ENCODE measurements at places on chromosomes 7 and 10. TPM values are rescaled to one million over a fixed set of nuclear protein-coding genes. Genes with fewer than 3 reads are reported as not detected.

Gene SYT15B
- total RNA-seq = not detected

GRCh38 chr7:81499262-81500116, 270.4 kb downstream of the HGF start:
- no peak overlapping the region for H3K4me3 ChIP-seq
- DNase-seq = no peak
- no peak overlapping the region for H3K27ac ChIP-seq
- H3K27me3 ChIP-seq = no peaks in the 10 kb centered on the region
- H3K4me1 ChIP-seq = no peaks in the 10 kb centered on the region

Gene TMEM139
- total RNA-seq = 0.61 TPM

DNA sequence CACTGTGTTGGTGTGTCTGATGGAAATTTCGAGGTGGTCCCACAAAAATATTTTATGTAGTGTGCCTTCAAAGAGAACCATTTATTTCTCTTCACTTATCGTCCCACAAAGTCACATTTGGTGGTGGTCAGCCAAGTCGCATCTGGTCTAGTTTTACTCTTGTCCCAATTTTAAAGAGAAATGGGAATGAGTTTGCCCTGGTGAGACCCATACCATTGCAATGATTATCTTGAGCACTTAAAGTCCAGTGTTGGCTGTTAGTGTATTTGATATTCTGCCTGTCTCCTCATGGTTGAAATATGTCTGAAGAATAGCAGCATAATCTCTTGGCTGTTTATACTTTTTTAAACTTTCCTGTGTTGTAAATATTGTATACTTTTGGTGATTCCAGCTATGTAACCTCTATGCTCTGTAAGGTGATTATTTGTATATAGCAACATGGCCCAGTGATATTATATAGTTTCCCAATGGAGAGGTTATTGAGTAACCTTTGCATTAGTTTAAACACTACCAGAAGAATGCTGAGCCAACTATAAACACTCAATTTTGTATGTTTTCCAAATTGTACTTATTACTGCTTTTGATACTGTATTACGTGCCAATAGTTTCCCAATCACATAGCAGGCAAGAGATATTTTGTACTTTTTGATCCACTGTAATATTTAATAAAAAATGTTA, 172.2 kb downstream of the RTKN2 start:
- no peaks in the 10 kb centered on the region for H3K27me3 ChIP-seq
- H3K36me3 ChIP-seq = peaks cover 18% of the 10 kb centered on the region
- H3K4me1 ChIP-seq = no peaks in the 10 kb centered on the region
- no peak overlapping the region for H3K4me3 ChIP-seq
- no peak overlapping the region for H3K27ac ChIP-seq
- no peak for DNase-seq

DNA sequence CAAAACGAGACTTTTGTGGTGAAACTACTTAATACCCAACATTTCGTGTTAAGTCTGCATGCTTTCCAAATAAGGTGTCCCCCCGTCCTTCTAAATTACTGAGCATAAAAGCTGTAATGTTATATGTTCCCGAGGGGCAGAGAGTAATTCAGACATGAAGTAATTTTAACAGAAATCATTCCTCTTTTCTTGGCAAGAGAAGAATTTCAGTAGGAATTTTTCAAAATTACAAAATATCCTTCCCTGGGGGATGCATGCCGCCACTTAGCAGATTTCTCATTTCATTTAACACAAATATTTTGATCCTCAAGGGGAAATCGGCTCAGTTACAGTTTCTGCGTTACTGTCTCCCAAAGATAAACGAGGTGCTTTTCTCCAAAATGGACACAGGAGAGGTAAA, 213.2 kb upstream of the RHOBTB1 start:
- H3K27ac ChIP-seq = no peak overlapping the region
- no peaks in the 10 kb centered on the region for H3K36me3 ChIP-seq
- no peak overlapping the region for H3K4me3 ChIP-seq
- H3K27me3 ChIP-seq = no peaks in the 10 kb centered on the region

Gene GPR37
- total RNA-seq = not detected

GRCh38 chr7:151868396-151869108, 8.4 kb downstream of the PRKAG2 start:
- no peak overlapping the region for H3K27ac ChIP-seq
- H3K27me3 ChIP-seq = no peaks in the 10 kb centered on the region
- DNase-seq = no peak

DNA sequence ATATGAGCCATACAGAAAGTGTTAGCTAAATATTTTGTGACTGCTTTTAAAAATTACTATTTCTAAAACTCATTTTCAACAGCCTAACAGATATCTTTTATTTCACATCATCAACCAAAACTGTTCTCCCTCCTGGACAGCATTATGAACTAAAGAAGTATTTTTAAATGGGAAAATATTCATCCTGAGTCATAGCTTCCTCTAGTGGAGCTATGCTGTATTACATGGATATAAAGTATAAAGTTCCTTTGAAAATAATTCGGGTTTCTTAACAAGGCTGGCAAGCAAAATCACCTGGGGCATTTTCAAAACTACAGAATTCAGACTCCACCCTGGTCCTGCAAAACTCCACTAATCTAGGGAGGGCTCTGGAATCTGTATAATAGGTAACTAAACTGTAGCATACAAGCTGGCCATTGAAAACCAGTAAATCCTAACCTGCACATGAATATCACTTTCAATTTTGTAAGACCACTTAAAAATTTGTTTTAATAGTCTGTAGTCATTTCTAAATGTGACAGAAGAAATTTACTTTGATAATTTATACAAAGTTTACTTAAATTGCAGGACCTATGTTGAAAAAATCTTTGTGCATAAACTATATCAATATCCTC, 53.5 kb downstream of the SCIN start:
- no peaks in the 10 kb centered on the region for H3K36me3 ChIP-seq
- H3K4me1 ChIP-seq = no peaks in the 10 kb centered on the region

GRCh38 chr10:133405844-133406527, 12.0 kb downstream of the MTG1 start:
- no peak overlapping the region for H3K27ac ChIP-seq
- H3K36me3 ChIP-seq = peaks cover 28% of the 10 kb centered on the region
- no peak overlapping the region for H3K4me3 ChIP-seq

- H3K27me3 ChIP-seq = no peaks in the 10 kb centered on the region
- no peak overlapping the region for H3K4me3 ChIP-seq
- H3K4me1 ChIP-seq = no peaks in the 10 kb centered on the region
- no peak for DNase-seq
- H3K36me3 ChIP-seq = no peaks in the 10 kb centered on the region
Observed at GRCh38 chr7:135370656-135371055, 137.0 kb downstream of the STRA8 start.

- DNase-seq = no peak
- H3K4me3 ChIP-seq = no peak overlapping the region
- H3K27me3 ChIP-seq = no peaks in the 10 kb centered on the region
- no peak overlapping the region for H3K27ac ChIP-seq
- H3K36me3 ChIP-seq = no peaks in the 10 kb centered on the region
Observed at GRCh38 chr10:30832001-30832748, 199.5 kb downstream of the ZNF438 start.

DNA sequence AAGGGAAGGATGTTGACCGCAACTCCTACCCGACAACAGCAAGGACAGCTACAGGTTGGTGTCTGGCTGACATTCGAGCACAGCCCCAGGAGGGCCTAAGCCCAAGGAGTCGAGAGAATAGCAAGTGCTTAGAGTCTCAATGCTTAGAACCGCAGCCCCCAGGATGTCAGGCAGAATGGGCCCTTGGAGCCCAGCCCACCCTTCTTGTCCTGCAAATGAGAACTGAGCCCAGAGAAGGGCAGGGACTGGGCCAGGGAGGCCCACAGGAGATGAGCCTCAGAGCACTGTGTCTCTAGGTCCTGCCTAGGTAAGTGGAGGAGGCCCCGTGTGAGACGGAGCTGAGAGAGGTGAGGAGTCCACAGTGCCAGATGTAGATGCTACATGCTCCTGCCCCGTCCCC, 173.3 kb upstream of the ZMIZ1 start:
- H3K27me3 ChIP-seq = no peaks in the 10 kb centered on the region
- H3K27ac ChIP-seq = no peak overlapping the region
- no peaks in the 10 kb centered on the region for H3K36me3 ChIP-seq
- no peak for DNase-seq

DNA sequence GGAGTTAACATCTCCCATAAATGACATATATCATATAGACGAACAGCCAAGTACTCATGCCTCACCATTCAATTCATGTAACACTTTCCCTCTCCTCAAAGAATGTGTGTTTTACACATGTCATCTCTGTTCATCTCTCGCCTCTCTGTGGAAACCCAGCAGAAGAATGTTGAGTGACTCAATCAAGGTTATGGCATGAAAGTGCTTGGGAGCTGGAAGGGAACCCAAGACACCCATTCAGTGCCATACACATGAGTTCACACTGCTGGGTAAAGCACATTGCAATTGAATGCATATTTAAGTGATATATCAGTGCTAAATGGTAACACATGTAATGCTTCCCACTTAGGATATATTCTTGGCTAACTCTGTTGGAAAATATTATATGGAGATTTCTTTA, 322.9 kb downstream of the PTEN start:
- no peaks in the 10 kb centered on the region for H3K27me3 ChIP-seq
- H3K4me1 ChIP-seq = no peaks in the 10 kb centered on the region
- no peak overlapping the region for H3K4me3 ChIP-seq
- no peaks in the 10 kb centered on the region for H3K36me3 ChIP-seq
- no peak overlapping the region for H3K27ac ChIP-seq

DNA sequence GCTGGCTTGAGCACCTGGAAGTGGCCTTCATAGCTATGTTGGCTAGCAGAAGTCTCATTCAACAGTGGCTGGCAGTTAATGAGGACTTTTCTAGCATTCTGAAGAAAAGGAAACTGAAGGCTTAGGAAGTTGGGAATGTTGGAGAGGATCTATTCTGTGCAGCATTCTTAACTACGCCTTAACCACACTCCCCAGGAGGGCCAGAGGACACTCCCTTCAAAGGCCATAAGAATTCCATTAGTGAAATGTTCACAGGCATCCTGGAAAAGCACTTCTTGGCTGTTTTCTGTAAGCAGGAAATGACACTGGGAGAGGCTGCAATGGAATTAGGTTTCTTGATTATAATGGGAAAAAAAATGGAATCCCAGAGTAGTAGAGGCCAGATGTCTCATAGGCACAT, 188.9 kb downstream of the ARHGAP12 start:
- H3K27ac ChIP-seq = no peak overlapping the region
- H3K36me3 ChIP-seq = no peaks in the 10 kb centered on the region
- DNase-seq = no peak
- H3K4me3 ChIP-seq = no peak overlapping the region
- H3K4me1 ChIP-seq = no peaks in the 10 kb centered on the region

Gene STAM
- total RNA-seq = 31.7 TPM

DNA sequence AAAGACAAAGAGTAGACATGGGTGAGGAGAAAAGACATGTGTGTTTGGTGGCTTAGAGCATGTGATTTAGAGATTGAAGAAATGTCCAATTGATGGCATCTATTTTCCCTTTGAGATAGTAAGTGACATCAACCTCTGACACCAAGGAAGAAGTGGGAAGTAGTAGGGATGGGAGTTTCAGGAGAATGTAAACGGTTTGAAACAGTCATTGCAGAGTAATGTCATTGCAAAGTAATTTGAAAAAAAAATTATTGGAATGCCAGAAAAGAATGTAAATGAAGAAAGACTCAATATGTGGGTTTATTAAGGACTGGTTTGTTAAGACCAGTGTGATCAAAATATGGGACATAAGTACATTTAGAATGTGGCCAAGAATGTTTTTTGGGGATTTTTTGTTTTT, 26.6 kb downstream of the GNG11 start:
- H3K4me1 ChIP-seq = no peaks in the 10 kb centered on the region
- no peak for DNase-seq
- H3K27me3 ChIP-seq = no peaks in the 10 kb centered on the region
- H3K4me3 ChIP-seq = no peak overlapping the region
- no peaks in the 10 kb centered on the region for H3K36me3 ChIP-seq

- no peak overlapping the region for H3K27ac ChIP-seq
- H3K4me3 ChIP-seq = no peak overlapping the region
- H3K36me3 ChIP-seq = no peaks in the 10 kb centered on the region
- no peaks in the 10 kb centered on the region for H3K27me3 ChIP-seq
- no peaks in the 10 kb centered on the region for H3K4me1 ChIP-seq
Observed at GRCh38 chr7:30933124-30933974, 21.7 kb downstream of the AQP1 start.

GRCh38 chr10:87547734-87548311, 43.1 kb downstream of the MINPP1 start:
- H3K36me3 ChIP-seq = no peaks in the 10 kb centered on the region
- peaks cover 12% of the 10 kb centered on the region for H3K4me1 ChIP-seq
- H3K27ac ChIP-seq = no peak overlapping the region
- no peak for DNase-seq
- no peaks in the 10 kb centered on the region for H3K27me3 ChIP-seq
- H3K4me3 ChIP-seq = no peak overlapping the region

Gene SDK1
- 0.06 TPM for total RNA-seq

DNA sequence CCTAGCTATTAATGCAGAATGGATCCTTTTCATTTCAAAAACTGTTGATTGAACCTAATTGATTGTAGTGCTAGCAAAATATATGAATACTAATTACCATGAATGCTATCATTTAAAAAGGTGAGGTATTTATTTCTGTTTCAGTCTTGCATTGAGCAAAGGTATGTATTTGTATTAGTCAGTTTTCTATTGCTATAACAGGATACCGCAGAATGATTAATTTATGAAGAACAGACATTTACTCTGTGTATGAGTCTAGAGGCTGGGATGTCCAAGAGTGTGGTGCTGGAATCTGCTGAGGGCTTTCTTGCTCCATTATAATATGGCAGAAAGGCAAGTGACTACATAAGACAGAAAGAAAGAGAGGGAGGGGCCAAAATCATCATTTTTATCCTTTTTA, 199.2 kb downstream of the KIF20B start:
- no peak overlapping the region for H3K27ac ChIP-seq
- H3K27me3 ChIP-seq = no peaks in the 10 kb centered on the region
- no peaks in the 10 kb centered on the region for H3K4me1 ChIP-seq
- no peak for DNase-seq
- no peak overlapping the region for H3K4me3 ChIP-seq
- no peaks in the 10 kb centered on the region for H3K36me3 ChIP-seq

Gene GRM3
- not detected for total RNA-seq

DNA sequence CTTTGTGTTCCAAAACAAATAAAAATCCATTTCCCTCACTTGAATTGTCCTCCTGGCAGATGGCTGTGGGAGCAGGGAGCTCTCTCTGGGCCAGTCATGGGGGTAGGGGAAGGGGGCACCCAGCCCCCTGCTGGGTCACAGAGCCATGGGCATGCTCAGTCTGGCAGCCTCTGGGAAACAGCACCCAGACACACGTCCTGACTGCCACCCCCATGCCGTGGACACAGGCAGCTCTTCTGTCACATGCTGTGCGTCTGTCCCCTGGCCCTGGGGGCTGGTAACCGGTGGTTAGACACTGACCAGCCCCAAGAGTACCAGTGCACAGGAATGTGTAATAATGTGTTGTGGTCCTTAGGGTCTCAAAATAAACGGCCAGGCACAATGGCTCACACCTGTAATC, 47.0 kb downstream of the RASGEF1A start:
- H3K4me3 ChIP-seq = no peak overlapping the region
- no peaks in the 10 kb centered on the region for H3K27me3 ChIP-seq
- no peak overlapping the region for H3K27ac ChIP-seq
- no peaks in the 10 kb centered on the region for H3K36me3 ChIP-seq

Gene NACAD
- total RNA-seq = not detected

Measured in CD4-positive, alpha-beta memory T cell (primary cell).